Activated naive CD8-positive, alpha-beta T cell treated with anti-CD3 and anti-CD28 coated beads, Interleukin-2, amount 10 ng/mL, durations not matched to agents 7 days and 5 days (primary cell): ENCODE measurements at places on chromosomes 7 and 10. TPM values are rescaled to one million over a fixed set of nuclear protein-coding genes. Genes with fewer than 3 reads are reported as not detected.

The PODXL gene
- total RNA-seq, result 1.4 TPM

The NEUROD6 gene
- not detected for total RNA-seq

The SLC16A12 gene
- total RNA-seq, result not detected

The LBX1 gene
- total RNA-seq, result not detected

The VSTM4 gene
- total RNA-seq, result not detected

The DCLRE1A gene
- total RNA-seq, result 12.2 TPM

The CTNNA3 gene
- 2.4 TPM for total RNA-seq

The FOXL3 gene
- total RNA-seq, result not detected

The TMEM229A gene
- not detected for total RNA-seq

The WDR86 gene
- total RNA-seq, result 4.0 TPM

The GTF2IRD1 gene
- total RNA-seq, result 1.3 TPM

The IQUB gene
- total RNA-seq, result not detected

The TFPI2 gene
- not detected for total RNA-seq

The CAMK2G gene
- total RNA-seq, result 53.5 TPM
